ENCODE measurements at places on chromosomes 12 and 14.

DNA sequence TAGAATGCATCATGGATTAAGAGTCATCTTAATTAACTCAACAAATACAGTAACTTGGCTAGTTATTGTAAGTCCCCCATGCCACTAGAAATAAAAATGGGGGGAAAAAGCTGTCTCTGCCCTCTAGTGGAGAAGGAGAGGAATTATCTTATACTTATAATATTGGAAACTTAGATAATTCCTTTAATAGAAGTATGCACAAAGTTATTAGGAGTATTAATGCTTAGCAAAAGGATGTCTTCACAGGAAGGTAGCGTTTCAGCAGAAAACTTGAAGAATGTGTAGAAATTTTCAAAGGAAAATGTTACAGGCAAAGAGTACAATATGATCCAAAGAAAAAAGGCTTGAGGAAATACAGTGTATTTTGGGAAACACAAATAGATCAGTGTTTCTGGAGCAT, 19.8 kb downstream of the OR5AU1 start:
- no peak for DNase-seq

GRCh38 chr14:58808828-58809227, 171.1 kb downstream of the DACT1 start:
- DNase-seq: no peak

GRCh38 chr12:118543651-118544050, 167.3 kb downstream of the SUDS3 start:
- no peak for DNase-seq

DNA sequence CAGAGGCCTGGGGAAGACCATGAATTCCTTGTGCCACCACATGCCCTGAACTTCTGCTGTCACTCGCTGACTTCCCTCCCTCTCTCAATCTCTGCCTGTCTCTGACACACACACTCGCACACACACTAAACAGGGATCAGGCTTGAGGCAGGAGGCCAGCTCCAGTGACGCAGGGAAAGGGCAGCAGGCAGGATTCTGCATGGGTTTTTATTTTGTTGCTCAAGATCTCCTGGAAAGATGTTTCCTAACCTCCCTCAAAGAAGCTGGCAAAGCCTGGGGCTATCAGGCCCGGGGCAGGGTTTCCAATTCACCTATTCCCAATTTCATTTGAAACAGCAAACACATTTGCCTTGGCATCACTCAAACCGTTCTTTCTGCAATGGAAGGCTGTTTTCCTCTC, 27.7 kb upstream of the PEX5 start:
- DNase-seq: no peak

GRCh38 chr12:3086729-3087323, 9.6 kb downstream of the TSPAN9 start:
- DNase-seq: no peak

- no peak for DNase-seq
Measured at GRCh38 chr14:79834868-79835267, 376.4 kb downstream of the DIO2 start.

- DNase-seq: peak; percentile 65
Measured at GRCh38 chr14:23352506-23353432, at the start of gene SLC22A17. TSS of gene SLC22A17 (minus strand) at chr14:23352887.

DNA sequence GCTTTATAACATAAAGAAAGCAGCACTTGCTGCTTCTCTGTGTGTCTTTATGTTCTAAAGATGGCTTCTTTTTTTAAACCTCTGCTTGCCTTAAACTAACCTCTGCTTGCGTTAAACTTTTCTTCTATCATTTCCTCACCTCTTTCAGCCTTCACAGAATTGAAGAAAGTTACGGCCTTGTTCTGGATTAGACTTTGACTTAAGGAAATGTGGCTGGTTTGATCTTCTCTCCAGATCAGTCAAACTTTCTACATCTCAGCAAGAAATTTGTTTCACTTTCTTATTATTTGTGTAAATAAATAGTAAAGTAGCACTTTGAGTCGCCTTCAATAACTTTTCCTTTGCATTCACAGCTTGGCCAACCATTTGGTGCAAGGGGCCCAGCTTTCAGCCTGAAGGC, 64.2 kb downstream of the CMAS start:
- DNase-seq: no peak

DNA sequence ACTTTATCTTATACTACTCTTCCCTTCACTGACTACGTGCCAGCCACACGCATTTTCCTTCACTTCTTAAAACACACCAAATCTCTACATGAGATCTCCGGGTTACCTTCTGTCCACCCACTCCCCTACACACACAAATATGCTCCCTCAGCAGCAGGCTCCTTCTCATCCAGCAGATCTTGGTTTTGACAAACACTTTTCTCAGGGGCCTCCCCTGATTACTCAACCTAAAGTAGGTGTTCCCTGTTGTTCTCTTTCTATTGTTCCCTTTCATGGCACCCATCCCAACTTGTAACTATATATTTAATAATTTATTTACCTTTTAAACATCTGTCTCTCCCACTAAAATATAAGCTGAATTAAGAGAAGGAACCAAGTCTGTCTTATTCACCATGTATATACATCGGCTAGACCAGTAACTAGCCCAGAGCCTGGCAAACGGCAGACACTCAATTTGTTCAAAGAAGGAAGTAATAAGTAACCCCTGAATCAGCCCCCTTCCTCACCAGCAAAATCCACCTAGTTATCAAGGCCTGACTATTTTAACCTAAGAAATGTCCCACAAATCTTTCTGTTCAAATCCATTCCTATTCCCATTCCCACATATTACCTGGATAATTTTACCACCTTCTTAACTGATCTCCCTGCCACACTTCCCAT, 2.7 kb downstream of the C2CD5 start:
- no peak for DNase-seq

DNA sequence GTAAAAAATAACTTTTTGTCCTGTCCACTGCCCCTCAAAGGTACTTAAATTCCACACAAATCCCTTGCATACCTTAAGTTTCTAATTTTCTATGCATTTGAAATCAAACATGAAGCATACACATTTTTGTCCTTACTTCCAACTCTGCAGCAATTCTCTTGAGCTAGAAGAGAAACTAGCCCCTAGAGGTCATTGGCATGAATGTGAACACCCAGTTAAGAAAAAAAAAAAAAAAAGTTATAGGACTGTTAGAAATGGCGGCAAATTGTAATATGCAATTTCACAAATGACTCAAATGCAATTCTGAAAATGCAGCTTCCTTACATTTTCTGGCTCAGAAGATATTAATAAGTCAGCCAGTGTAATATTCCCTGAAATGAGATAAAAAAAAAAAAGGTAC, 4.6 kb upstream of the ESR2 start:
- DNase-seq: no peak

DNA sequence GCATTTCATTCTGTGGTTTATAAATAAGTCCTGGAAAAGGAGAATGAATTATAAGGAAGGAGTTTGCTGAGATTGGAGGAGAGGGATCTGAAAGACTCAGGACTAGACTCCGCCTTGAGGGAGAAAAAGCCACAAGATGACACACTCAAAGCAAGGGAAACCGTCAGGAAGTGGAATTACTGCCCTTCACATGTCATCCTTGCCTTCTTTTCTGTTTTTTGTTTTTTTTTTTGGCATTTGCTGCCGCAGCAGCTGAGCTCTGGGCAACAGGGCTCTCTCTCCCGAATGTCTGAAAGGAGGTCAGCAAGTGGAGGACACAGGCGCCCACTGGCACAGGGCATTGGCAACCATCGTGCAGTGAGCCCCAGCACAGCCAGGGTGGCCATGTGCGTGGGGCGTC, 344.9 kb downstream of the DPF3 start:
- DNase-seq: no peak

- peak; percentile 90 for DNase-seq
Measured at GRCh38 chr12:121209624-121210572, at the start of gene P2RX4. TSS of gene P2RX4 (plus strand) at chr12:121210129. CDS start at chr12:121210165, 36 bp downstream.

DNA sequence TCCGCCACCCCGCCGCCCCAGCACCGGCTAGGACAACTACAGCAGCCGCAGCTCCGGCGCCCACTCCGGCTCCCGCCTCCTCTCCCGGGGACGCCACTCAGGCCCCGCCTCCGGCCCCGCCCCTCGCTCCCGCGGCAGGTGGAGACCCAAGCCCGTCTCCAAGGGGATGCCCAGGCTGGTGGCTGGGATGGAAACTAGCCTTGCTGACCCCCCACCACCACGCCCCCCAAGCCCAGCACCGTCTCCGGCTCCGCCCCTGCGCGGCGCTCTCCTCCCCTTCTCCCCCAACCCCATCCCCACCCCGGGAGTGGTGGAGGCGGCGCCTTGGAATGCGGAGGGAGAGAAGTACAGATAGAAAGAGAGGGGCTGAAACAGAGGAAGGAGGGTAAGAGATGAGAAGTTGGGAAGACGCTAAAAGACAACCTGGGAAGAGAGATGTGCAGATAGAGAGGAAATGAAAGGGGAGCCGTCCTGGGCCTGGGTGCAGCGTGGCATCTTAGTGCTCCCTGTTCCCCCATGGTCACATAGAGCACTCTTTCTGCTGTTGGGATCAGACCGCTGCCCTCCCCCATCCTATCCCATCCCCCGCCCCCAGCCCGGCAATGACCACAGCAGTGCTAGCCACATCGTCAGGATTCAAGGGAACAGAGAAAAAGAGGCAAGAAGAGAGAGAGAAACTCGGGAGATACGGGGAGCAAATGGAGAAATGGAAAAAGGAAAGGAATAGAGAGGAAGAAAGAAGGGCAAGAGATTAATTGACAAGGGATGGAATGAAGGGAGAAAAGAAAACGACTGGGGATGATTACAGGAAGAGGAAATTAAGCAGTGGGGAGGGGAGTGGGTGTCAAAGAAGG, at the start of gene ITGA7:
Gene ITGA7 (minus strand): TSS at position 64 of the 854 bp plus-strand sequence. CDS start 222 bp downstream, outside the sequence.
- peak; percentile 78 for DNase-seq

DNA sequence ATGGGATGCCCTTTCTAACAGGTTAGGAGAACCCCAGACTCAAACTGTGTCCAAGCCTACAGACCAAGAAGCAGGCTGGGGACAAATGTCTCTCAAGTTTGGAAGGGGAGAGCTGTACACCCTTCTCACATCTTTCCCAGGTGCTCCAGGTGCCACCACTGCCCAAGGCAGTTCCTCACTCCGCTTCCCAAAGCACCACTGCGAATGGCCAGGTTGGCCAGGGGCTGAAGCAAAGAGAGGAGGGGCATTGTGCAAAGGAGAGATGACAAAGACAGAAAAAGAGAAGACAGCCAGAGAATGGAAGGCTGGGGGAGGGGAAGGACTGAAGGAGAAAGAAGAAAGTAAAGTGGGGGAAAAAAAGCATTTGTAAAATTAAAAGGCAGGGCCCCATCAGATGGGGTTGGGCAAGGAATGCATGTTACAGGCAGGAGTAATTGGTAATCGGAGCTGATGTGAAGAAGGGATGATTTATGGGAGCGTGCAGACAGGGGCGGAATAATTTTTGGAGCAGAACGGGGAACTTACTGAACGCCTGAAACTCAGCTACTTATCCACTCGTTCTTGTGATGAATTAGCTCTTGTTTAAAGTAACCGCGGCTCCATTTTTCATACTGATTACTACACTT, 165.8 kb downstream of the ESRRB start:
- DNase-seq: no peak

DNA sequence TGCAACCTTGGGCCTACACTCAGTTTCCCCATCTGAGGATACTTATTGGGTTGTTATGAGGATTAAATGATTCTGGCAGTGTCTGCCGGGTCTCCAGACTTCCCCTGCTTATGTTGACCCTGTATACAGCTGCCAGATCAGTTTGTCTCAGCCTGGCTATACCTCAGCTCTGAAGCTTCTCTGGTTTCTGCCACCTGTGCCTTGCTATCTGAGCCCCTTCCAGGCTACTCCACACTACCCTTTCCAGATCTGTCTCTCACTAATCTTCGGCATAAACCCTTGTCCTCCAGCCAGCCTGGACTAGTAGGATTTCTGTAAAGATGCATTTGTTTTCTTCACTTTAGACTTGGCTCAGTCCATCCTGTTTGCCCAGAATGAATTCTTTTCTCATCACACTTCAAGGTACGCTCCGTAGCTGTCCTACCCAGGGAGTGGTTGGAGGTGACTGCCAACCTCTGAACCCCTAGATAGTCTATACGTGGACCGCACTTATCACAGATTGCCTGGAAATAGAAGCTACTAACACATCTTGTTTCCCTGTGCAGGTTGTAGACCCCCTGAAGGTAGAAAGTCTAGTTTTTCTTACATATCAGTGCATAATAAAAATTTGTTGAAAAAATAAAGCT, 422.4 kb downstream of the RAD51B start:
- DNase-seq: no peak

DNA sequence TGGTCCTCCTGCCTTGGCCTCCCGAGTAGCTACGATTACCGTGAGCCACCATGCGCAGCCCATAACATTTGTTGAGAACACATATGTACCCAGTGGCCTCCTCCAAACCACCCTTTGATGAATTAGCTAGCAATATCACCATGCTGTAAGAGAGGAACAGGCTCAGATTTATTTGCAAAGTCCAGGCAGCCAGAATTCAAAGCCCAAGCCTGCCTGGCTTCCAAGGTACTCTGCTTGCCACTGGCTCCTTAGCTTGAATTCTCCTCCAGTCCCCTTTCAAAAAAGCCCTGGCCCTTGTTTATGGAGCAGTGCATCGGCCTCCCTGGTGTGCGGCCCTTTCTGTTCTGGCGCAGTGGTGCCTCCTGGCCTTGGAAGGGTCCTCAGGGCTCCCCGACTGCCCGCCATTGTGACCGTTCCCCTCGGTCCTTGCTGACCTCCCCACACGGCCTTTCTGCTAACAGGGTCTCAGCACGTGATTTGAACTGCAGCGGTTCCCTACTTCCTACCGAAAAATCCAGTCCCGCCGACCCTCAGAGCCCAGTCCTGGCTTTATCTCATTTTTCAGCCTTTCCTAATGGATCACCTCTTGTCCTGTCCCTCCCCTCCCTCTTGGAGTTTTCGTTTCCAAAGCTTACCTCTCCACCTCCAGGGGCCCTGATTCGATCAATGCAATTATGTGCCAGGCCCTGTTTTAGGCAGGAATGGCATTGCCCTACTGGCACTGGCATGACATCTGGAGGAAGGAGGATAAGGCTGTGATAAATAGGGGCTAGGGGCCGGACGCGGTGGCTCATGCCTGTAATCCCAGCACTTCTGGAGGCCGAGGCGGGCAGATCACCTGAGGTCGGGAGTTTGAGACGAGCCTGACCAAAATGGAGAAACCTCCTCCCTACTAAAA, 22.0 kb downstream of the SLC25A29 start:
- DNase-seq: no peak

DNA sequence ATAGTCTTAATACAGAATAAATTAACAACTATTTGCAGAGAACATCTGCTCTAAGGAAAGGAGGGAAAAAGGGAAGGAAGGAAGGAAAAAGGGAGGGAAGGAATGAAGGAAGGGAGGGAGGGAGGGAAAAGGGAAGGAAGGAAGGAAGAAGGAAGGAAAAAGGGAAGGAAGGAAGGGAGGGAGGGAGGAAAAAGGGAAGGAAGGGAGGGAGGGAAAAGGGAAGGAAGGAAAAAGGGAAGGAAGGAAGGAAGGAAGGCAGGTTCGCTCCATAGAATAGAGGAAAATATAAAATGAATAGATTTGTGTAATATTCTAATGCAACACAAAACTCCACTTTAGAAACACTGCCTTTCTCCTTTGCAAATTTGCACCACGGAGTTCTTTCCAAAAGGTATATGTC, 16.6 kb downstream of the KICS2 start:
- DNase-seq: no peak

GRCh38 chr12:89686311-89686710, 22.3 kb downstream of the ATP2B1 start:
- DNase-seq: no peak
